Smooth muscle cell of trachea (primary cell): ENCODE measurements at places on chromosomes 4 and X. TPM values are rescaled to one million over a fixed set of nuclear protein-coding genes. Genes with fewer than 3 reads are reported as not detected.

Gene ASB9
- total RNA-seq, result 1.2 and 2.5 TPM in 2 replicates

Gene ADH1A
- total RNA-seq, result not detected in 2 replicates

Gene RS1
- total RNA-seq, result not detected in 2 replicates

Gene CXorf65
- not detected in 2 replicates for total RNA-seq

Gene SOWAHB
- under 0.01 and 0.17 TPM in 2 replicates for total RNA-seq

Gene DCLK2
- total RNA-seq, result 13.5 and 16.2 TPM in 2 replicates

Gene HGFAC
- 0.66 TPM in 1 of 2 replicates, not detected in the other for total RNA-seq

Gene IL13RA1
- 56.2 and 65.7 TPM in 2 replicates for total RNA-seq

Gene NLGN4X
- under 0.01 and 0.15 TPM in 2 replicates for total RNA-seq

Gene PNMA6F
- total RNA-seq, result not detected in 2 replicates

Gene TCEANC
- total RNA-seq, result 2.6 and 3.3 TPM in 2 replicates

Gene PIN4
- 6.5 and 15.6 TPM in 2 replicates for total RNA-seq

Gene HOPX
- 2.8 and 12.9 TPM in 2 replicates for total RNA-seq

Gene AFM
- not detected in 2 replicates for total RNA-seq

Gene GRSF1
- total RNA-seq, result 66.0 and 90.8 TPM in 2 replicates

Gene ADRA2C
- 0.29 and 0.50 TPM in 2 replicates for total RNA-seq

Gene SMIM10L2A
- total RNA-seq, result 0.15 and 1.2 TPM in 2 replicates

Gene PFKFB1
- total RNA-seq, result not detected in 2 replicates

Gene QRFPR
- total RNA-seq, result not detected in 2 replicates

Gene FRG2
- not detected in 2 replicates for total RNA-seq

Gene SLC6A14
- not detected in 2 replicates for total RNA-seq

Gene HPGD
- total RNA-seq, result 0.33 and 0.44 TPM in 2 replicates

Gene SYN1
- 0.29 and 0.33 TPM in 2 replicates for total RNA-seq

Gene CYTL1
- 0.15 and 0.17 TPM in 2 replicates for total RNA-seq

Gene LAMTOR3
- total RNA-seq, result 41.4 and 56.4 TPM in 2 replicates

Gene SOX3
- total RNA-seq, result 0.15 TPM in 1 of 2 replicates, not detected in the other

Gene LSM6
- total RNA-seq, result 16.7 and 43.1 TPM in 2 replicates

Gene CWH43
- not detected in 2 replicates for total RNA-seq

Gene CDKL5
- total RNA-seq, result 3.1 and 3.9 TPM in 2 replicates

Gene ZBTB33
- total RNA-seq, result 10.5 and 10.9 TPM in 2 replicates

Gene DCUN1D4
- total RNA-seq, result 55.1 and 55.4 TPM in 2 replicates

Gene LEF1
- total RNA-seq, result 0.33 TPM in 1 of 2 replicates, not detected in the other

Gene ANOS1
- total RNA-seq, result not detected in 2 replicates

Gene FAM133A
- total RNA-seq, result 0.15 TPM in 1 of 2 replicates, not detected in the other

Gene TMEM150C
- total RNA-seq, result 0.15 and 0.33 TPM in 2 replicates
